ENCODE measurements at places on chromosomes 3 and 15.

DNA sequence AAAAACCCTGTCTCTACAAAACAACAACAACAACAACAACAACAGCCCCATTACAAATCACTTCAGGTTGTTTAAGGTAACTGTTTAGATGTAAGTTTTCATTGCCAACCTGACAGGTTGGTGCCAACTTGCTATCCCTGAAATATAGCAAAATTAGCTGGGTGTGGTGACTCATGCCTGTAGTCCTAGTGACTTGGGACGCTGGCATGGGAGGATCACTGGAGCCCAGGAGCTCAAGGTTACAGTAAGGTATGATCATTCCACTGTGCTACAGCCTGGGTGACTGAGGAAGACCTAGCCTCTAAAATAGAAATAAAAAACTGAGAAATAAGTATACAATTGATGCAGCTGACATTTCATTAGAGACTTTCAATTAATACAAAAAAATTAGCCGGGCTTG, 36.0 kb upstream of the CDAN1 start:
- DNase-seq, result no peak

GRCh38 chr3:184384342-184384741, 4.5 kb downstream of the CHRD start:
- DNase-seq, result no peak

DNA sequence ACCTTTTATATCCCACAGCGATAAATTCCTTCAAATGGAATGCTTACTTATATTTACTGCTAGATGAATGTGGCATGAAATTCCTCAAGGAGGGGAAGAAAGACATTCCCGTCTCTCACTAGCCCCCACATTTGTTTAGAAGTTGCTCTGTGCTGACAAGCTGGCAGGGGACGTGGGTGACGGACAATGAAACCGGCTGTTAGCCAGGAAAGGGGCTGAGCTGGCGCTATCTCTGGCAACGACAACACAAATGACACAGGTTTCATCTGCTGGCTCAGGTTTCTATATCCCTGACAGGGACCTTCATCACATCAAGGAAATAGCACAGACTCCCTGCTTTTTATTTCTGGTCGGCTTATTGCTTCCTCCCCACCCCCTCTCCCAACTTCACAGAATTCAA, 15.8 kb downstream of the RUVBL1 start:
- DNase-seq, result no peak

GRCh38 chr15:31293655-31294054, 33.0 kb upstream of the KLF13 start:
- DNase-seq, result no peak

DNA sequence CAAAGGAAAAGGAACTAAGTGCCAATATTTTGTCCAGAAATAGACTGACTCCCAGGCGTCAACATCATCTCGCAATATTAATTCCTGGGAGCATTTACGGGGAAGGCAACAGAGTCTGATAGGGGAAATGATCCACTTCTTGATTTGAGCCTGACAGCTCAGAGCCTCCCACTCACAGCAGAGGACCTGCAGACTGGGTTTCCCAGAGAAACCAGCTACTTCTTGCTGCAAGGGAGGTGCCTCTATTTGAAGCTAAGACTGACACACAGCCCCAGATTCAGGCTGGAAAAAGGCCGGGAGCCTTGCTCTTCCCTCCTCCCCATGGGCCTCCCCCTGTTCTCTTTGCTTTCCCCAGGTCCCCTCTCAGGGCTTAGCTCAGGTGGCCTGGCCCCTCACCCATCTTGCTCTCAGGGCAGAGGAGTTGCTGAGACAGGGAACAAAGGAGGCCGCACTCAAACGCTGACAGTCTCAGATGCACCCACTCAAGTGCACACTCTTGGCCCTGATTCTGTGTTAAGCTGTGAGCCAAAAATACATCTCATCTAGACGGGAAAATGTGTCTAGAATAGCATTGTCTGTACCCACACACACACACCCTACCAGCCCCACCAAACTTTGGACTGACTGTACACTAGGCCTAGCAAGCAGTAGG, 49.8 kb upstream of the DCLK3 start:
- DNase-seq, result no peak

DNA sequence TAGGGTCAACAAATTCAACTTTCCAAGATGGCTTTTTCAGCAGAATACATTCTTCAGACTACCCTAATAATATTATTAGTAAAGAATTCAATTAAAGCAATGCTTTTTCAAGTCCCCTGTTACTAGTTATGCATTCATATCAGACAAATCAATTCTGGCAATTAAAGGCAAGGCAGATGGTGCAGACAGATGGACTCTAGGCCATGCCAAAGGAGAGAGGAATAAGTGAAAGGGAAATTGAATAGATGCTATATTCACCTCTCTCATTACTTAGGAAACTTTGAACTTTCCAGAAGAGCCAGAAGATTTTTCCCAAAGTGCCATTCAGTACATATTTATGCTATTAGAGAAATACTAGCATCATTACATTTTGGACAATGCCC, 487.7 kb upstream of the RASGRP1 start:
- no peak for DNase-seq

- no peak for DNase-seq
These were observed 90.2 kb downstream of the ANP32A start for GRCh38 chr15:68730471-68730919.

DNA sequence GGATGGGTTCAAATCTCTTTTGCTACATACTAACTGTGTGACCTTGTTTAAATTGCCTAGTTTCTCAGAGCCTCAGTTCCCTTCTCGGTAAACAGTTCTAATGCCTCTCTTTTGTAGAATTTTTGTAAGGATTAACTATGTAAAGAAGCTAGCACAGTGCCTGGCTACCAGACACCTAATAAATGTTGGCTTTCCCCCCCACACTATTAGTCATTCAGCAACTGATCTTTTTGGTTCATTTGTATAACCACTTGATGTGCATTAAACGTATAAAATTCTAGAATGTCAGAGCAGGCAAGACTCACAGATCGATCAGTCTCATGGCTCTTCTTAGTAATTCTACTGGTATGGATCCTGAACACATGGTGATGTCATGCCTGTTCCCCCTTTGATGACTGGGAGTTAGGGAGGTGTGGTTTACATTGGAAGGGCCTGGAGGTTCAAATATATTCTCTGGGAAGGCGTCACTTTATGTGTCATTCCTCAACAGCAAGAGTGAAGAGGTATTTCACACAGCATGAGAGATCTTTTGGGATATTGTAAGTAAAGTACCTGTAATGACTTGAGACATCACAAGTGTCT, 6.5 kb downstream of the TAGLN3 start:
- DNase-seq, result no peak

- no peak for DNase-seq
These were observed 127.0 kb downstream of the TFDP2 start for GRCh38 chr3:142022381-142022780.
